Osteocyte (in vitro differentiated cells): ENCODE measurements at places on chromosomes 1 and 21. TPM values are rescaled to one million over a fixed set of nuclear protein-coding genes. Genes with fewer than 3 reads are reported as not detected.

Gene LAPTM5
- total RNA-seq, result not detected in 2 replicates

Gene C1orf210
- not detected in 2 replicates for total RNA-seq

Gene INSRR
- 0.08 and 0.21 TPM in 2 replicates for total RNA-seq

Gene TOR1AIP1
- 53.7 and 60.6 TPM in 2 replicates for total RNA-seq

Gene WLS
- total RNA-seq, result 334 and 341 TPM in 2 replicates

Gene DARS2
- 12.8 and 13.1 TPM in 2 replicates for total RNA-seq

Gene AGMAT
- total RNA-seq, result 0.13 and 0.19 TPM in 2 replicates

Gene FCER1G
- total RNA-seq, result not detected in 2 replicates

Gene KRTAP12-1
- total RNA-seq, result not detected in 2 replicates

DNA sequence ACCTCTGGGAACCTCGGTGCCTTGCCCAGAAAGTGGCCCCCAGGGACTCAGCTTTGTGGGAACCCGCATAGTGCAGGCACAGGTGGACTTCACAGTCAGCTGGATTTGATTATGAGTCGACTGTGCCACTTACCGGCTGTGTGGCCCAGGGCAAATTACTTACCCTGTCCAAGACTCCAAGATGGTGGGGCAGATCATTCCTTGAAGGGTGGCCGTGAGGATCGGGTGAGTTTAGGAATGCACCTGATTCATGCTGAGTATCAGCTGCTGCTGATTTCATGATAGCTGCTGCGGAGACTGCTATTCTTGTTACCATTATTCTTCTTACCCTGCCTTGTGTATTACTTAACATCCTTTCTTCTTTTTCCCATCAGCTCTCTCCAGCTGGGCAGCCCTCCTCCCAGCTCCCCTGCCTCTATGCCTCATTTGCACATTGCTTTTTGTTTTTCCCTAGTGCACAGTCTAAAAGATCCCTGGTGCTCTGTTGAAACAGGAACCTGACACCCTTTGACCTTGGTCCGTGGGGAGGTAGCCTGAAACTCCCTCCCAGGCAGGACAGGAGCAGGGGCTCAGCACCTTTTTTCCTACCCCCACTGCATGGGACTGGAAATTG, 40.5 kb upstream of the FHAD1 start:
- H3K4me3 ChIP-seq, result no peak overlapping the region
- DNase-seq, result no peak
- H3K27ac ChIP-seq, result no peak overlapping the region
- peaks cover 13% of the 10 kb centered on the region for H3K27me3 ChIP-seq

- no peak overlapping the region for H3K27ac ChIP-seq
- H3K27me3 ChIP-seq, result peaks cover 86% of the 10 kb centered on the region
- peaks cover 54% of the 10 kb centered on the region for H3K4me1 ChIP-seq
- no peak overlapping the region for H3K4me3 ChIP-seq
- H3K36me3 ChIP-seq, result peaks cover 4% of the 10 kb centered on the region
- no peak for DNase-seq
Measured at GRCh38 chr1:50425376-50426107, 2.3 kb upstream of the DMRTA2 start.

DNA sequence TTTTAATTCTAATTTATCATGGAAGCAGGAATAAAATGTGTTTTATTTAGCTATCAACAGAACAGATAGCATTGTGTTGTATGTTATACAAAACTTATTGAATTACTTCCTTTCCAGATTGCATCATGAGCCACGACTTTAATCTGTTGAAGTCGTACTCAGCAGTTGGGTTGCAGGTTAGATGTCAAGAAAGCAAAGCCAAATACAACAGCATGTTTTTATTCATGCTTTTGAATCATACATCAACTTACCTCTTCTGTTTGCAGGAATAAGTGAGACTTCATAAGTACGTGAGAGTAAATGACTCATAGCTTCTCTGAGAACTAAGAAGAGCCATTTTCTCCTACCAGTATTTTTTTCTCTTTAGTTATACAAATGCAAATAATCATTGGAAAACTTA, 110.8 kb upstream of the ADGRL4 start:
- DNase-seq, result no peak
- no peak overlapping the region for H3K4me3 ChIP-seq

- DNase-seq, result no peak
- H3K36me3 ChIP-seq, result peaks cover 55% of the 10 kb centered on the region
- no peak overlapping the region for H3K4me3 ChIP-seq
- no peaks in the 10 kb centered on the region for H3K27me3 ChIP-seq
Measured at GRCh38 chr1:150836129-150836773, 28.2 kb upstream of the CTSK start.

GRCh38 chr1:26697978-26698849, 2.4 kb downstream of the ARID1A start:
- no peaks in the 10 kb centered on the region for H3K36me3 ChIP-seq
- H3K4me1 ChIP-seq, result peaks cover 21% of the 10 kb centered on the region
- no peak overlapping the region for H3K27ac ChIP-seq

DNA sequence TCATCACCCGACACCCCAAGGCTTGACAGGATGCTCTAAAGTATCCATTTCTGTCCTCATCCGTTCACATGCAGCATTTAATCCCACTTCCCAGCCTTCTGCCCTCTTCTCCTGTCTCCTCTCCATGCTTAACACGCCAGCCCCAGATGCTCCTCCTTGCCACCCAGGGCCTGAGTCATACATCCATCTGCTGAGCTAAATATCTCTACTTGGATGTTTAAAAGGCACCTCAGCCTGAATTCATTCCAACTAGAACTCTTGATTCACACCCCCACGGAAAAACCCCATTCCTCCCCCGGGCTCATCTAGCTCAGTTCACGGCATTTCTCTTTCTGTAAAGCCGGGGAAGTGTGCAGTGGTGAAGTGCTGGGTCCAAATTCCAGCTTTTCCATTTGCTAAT, 27.7 kb downstream of the TEX35 start:
- H3K27me3 ChIP-seq, result no peaks in the 10 kb centered on the region
- H3K27ac ChIP-seq, result no peak overlapping the region
- H3K4me3 ChIP-seq, result no peak overlapping the region
- no peak for DNase-seq
- H3K36me3 ChIP-seq, result peaks cover under 1% of the 10 kb centered on the region

DNA sequence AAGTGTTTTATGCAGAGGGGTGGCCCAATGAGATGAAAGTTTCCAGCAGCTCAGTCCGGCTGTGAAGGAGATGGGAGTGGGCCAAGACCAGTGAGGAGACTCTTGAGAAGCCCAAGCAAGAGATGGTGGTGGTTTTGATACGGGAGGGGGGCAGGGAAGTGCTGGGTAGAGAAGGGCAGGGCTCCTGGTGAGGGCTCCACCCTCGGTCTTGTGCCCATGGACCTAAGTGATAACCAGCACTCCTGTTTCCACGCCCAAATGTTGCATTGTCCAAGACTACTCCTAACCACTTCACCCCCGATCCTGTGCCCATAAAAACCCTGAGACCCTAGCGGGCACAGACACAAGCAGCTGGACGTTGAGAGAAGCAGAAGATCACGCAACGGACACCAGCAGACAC, 140.9 kb downstream of the MIS18A start:
- H3K4me3 ChIP-seq, result no peak overlapping the region
- H3K36me3 ChIP-seq, result no peaks in the 10 kb centered on the region
- no peak for DNase-seq
- H3K27me3 ChIP-seq, result peaks cover 2% of the 10 kb centered on the region
- peak overlapping the region; percentile 8 for H3K27ac ChIP-seq
- peaks cover 28% of the 10 kb centered on the region for H3K4me1 ChIP-seq

- H3K4me1 ChIP-seq, result peaks cover 49% of the 10 kb centered on the region
Measured at GRCh38 chr1:168555508-168556046, 11.8 kb upstream of the XCL2 start.

GRCh38 chr1:150532860-150533259, 16.3 kb upstream of the ADAMTSL4 start:
- peaks cover 14% of the 10 kb centered on the region for H3K4me1 ChIP-seq
- H3K36me3 ChIP-seq, result no peaks in the 10 kb centered on the region
- no peak for DNase-seq
- H3K27me3 ChIP-seq, result no peaks in the 10 kb centered on the region
- no peak overlapping the region for H3K27ac ChIP-seq

- peaks cover 29% of the 10 kb centered on the region for H3K36me3 ChIP-seq
- H3K27ac ChIP-seq, result peak overlapping the region; percentile 23
- no peaks in the 10 kb centered on the region for H3K27me3 ChIP-seq
- H3K4me3 ChIP-seq, result no peak overlapping the region
- no peak for DNase-seq
- peaks cover 27% of the 10 kb centered on the region for H3K4me1 ChIP-seq
Measured at GRCh38 chr1:15765495-15766194, 7.0 kb downstream of the FBLIM1 start.

- H3K27me3 ChIP-seq, result no peaks in the 10 kb centered on the region
- no peak overlapping the region for H3K27ac ChIP-seq
- peaks cover 8% of the 10 kb centered on the region for H3K36me3 ChIP-seq
- H3K4me1 ChIP-seq, result peaks cover 21% of the 10 kb centered on the region
- no peak for DNase-seq
Measured at GRCh38 chr1:229629261-229629660, 3.2 kb downstream of the URB2 start.

- no peak for DNase-seq
- H3K27ac ChIP-seq, result no peak overlapping the region
- no peaks in the 10 kb centered on the region for H3K4me1 ChIP-seq
- H3K27me3 ChIP-seq, result no peaks in the 10 kb centered on the region
Measured at GRCh38 chr1:237358555-237358954, 316.6 kb downstream of the RYR2 start.

GRCh38 chr1:197399755-197400521, 131.9 kb downstream of the CRB1 start:
- H3K27me3 ChIP-seq, result peaks cover 36% of the 10 kb centered on the region
- no peak overlapping the region for H3K4me3 ChIP-seq
- no peak overlapping the region for H3K27ac ChIP-seq
- no peak for DNase-seq
- H3K36me3 ChIP-seq, result peaks cover 3% of the 10 kb centered on the region

- no peak overlapping the region for H3K27ac ChIP-seq
- peaks cover 43% of the 10 kb centered on the region for H3K27me3 ChIP-seq
- H3K4me1 ChIP-seq, result no peaks in the 10 kb centered on the region
- H3K4me3 ChIP-seq, result no peak overlapping the region
- DNase-seq, result no peak
Measured at GRCh38 chr21:42301371-42302075, 13.7 kb downstream of the TFF3 start.

DNA sequence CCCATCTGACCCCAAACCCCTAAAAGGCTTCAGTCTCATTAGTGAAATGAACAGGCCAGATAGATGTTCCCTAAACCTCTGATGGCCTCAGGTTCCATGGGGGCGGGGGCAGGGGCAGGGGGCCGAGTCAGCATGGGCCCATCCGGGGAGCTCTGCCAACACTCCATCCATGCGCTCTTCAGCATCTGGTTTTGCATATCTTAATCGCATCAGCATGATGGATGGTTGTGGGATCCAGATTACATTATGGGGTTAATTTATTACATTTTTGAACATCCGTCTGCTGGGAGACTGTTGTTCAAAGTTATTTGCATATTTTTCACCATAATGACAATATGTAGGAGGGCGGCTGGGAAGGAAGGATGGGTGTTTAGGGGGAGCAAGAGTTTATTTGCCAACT, 3.1 kb upstream of the MAD2L2 start:
- H3K4me3 ChIP-seq, result no peak overlapping the region
- no peak overlapping the region for H3K27ac ChIP-seq
- peaks cover 17% of the 10 kb centered on the region for H3K4me1 ChIP-seq
- no peak for DNase-seq

DNA sequence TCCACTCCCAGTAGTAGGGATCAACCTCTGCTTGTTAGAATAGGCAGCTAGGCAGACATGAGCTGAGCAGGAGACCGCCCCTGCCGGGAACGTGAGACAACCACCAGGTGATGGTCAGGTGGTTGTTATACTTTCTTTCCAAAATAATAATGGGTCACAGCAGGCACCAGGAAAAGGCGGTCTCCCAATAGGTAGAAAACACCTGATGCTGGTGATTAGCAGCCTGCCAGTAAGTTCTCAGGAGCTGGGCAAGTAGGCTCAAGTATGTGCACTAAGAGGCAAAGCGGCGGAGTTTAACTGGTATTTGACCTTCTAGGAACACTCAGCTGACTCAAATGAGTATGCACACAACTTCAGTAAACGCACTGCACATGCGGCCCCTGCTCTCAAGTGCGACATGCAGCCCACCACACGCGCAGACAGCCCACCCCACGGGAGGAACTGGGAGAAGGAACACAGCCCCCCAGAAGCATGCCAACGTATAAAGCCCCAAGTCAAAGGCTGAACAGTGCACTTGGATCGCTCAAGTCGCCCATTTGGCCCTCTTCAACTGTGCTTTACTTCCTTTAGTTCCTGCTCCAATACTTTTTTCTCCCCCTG, 80.0 kb downstream of the DESI2 start:
- no peaks in the 10 kb centered on the region for H3K36me3 ChIP-seq
- no peak for DNase-seq
- no peak overlapping the region for H3K27ac ChIP-seq

GRCh38 chr1:204730826-204731459, 45.4 kb upstream of the LRRN2 start:
- peaks cover 48% of the 10 kb centered on the region for H3K27me3 ChIP-seq
- H3K4me1 ChIP-seq, result no peaks in the 10 kb centered on the region
- no peak overlapping the region for H3K4me3 ChIP-seq
- H3K27ac ChIP-seq, result no peak overlapping the region
- no peaks in the 10 kb centered on the region for H3K36me3 ChIP-seq
- no peak for DNase-seq

DNA sequence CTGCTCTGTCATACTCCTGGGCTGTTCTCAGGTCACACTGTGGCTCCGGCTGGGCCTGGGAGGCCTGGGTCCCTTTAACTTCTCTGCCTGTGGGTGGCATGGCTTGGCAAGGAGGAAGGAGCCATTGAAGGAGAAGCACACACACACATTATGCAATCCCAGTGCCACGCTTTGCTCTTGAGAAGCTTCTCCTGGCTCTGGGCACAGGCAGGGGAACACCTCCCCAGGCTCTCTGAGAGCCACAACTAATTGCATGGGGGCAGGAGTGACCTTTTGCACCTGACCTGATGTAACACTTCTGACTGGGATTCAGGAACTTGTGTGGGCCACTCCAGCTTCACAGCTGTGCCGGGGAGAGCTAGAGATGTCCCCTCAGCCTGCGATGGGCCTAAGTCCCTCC, 23.1 kb downstream of the LGR6 start:
- peak overlapping the region; percentile 77 for H3K27ac ChIP-seq
- no peaks in the 10 kb centered on the region for H3K36me3 ChIP-seq
- no peak overlapping the region for H3K4me3 ChIP-seq
- peaks cover 24% of the 10 kb centered on the region for H3K27me3 ChIP-seq
- H3K4me1 ChIP-seq, result peaks cover 45% of the 10 kb centered on the region

- peak overlapping the region; percentile 85 for H3K4me3 ChIP-seq
- no peak for DNase-seq
- peaks cover 22% of the 10 kb centered on the region for H3K4me1 ChIP-seq
- no peak overlapping the region for H3K27ac ChIP-seq
- H3K36me3 ChIP-seq, result peaks cover 13% of the 10 kb centered on the region
Measured at GRCh38 chr21:44941567-44941966, 1.7 kb downstream of the SLX9 start.

- no peaks in the 10 kb centered on the region for H3K36me3 ChIP-seq
- no peaks in the 10 kb centered on the region for H3K27me3 ChIP-seq
- peak overlapping the region; percentile 50 for H3K27ac ChIP-seq
- DNase-seq, result no peak
Measured at GRCh38 chr1:169105087-169105433, 1.4 kb upstream of the ATP1B1 start.

GRCh38 chr1:3669421-3669821, 17.1 kb downstream of the TP73 start:
- H3K4me1 ChIP-seq, result peaks cover 19% of the 10 kb centered on the region
- DNase-seq, result no peak
- no peak overlapping the region for H3K4me3 ChIP-seq
- H3K36me3 ChIP-seq, result no peaks in the 10 kb centered on the region
